ENCODE measurements at places on chromosomes 2 and 18. TPM values are rescaled to one million over a fixed set of nuclear protein-coding genes. Genes with fewer than 3 reads are reported as not detected.

Gene MC5R
- not detected for total RNA-seq

Gene TUBB8B
- total RNA-seq = 0.11 TPM

Gene PRSS56
- total RNA-seq = not detected

Gene CEP192
- total RNA-seq = 27.8 TPM

Gene CCDC85A
- total RNA-seq = 0.69 TPM

Gene SP3
- 86.0 TPM for total RNA-seq

Gene CXCR1
- not detected for total RNA-seq

Gene FSIP2
- total RNA-seq = under 0.01 TPM

Gene SNED1
- 17.9 TPM for total RNA-seq

Gene CLEC4F
- total RNA-seq = 0.17 TPM

Gene PNKD
- 19.1 TPM for total RNA-seq

Gene CKAP2L
- 0.76 TPM for total RNA-seq

Gene SULT1C2
- total RNA-seq = under 0.01 TPM

Gene SLC23A3
- total RNA-seq = 0.54 TPM

Gene SPOPL
- total RNA-seq = 17.2 TPM

Gene DOK6
- total RNA-seq = 1.1 TPM

Gene TUBA3D
- total RNA-seq = not detected

Gene RTN4
- total RNA-seq = 86.7 TPM

Gene KCNE4
- under 0.01 TPM for total RNA-seq

Gene ZAP70
- 0.34 TPM for total RNA-seq

Gene SATB2
- 1.4 TPM for total RNA-seq

Gene BOLA3
- total RNA-seq = 10.8 TPM

Gene ANTXR1
- total RNA-seq = 0.52 TPM

Gene ANKRD23
- total RNA-seq = 2.0 TPM
